Gastroesophageal sphincter (tissue), 4 donors: ENCODE measurements at places on chromosomes 11 and 22.

- peak; percentile 87 for ATAC-seq
Observed at GRCh38 chr11:134120143-134120850, 51.4 kb downstream of the JAM3 start.

GRCh38 chr11:62608776-62609175 lies 3.8 kb downstream of the EML3 start:
- ATAC-seq, result no peak

DNA sequence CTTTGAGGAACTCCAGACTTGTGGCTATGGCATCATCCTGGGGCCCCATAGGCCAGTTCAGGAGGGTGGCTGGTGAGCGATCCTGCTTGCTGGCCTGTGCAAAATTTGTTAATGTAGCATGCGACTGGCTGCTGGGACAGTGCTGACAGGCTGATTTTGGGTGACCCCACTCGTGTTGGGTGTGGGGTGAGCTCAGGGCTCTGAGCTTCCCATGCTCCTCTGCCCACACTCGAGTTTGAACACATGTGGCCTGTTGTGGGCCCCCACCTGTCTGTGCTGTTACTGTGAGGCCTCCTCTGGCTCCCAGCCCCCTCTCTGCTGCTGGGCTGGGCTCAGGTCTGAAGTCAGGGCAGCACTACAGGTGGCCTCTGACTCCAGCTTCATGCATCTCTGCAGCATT lies 64.4 kb upstream of the MYEOV start:
- no peak for ATAC-seq

DNA sequence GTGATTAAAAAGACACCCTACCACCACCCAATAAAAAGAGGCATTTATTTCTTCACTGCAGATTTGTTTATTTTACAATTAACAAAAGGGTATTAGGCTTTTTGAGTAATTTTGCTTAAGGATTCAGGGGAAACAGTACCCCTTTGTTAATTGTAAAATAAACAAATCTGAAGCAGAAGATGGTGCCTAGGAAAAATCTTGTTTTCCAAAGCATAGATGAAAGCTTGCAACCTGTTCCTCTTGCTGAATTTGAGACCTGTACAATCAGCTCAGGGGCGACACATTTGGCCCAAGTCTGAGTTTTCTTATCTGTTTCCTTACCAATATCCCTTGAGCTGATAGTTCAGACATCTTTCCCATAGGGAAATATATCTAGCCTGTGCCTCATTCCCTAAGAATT lies 171.9 kb downstream of the GRIA4 start:
- no peak for ATAC-seq

DNA sequence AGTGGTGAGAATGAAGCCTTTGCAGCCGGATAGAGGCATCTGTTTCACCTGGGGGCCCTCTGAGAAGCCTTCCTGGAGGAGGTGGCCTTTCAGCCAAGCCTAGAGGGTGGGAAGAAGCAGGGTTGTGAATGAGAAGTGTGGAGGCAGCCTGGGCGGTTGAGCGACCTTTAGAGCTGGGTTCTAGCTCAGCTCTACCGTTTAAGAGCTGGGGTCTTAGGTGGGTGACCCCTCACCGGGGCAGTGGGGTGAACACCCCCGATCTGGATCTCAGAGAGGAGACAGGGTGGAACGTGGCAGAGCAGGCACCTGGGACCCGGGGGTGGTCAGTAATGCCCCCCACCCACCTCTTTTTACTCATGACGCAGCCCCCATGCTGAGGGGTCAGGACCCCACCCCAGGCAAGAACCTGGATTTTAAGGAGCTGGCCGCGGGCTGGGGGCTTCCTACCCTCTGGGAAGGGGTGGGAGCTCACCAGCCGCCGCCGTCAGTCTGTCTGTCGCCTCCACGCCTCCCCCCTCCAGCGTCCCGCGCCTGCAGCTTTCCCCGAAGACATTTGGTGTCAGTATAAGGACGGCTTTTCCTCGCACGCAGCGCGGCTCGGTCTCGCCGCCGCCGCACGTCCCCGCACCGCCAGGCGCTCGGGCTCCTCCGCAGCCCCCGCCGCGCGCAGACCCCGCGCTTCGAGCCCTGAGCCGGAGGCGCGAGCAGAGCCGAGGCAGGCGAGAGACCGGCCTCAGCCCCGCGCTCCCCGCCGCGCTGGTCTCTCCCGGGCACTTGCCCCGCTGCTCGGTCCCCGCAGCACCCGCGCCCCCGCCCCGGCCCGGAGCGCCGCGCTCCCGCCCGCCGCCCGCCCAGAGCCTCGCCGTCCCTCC lies 13.3 kb upstream of the CACNA1I start:
- ATAC-seq, result no peak

GRCh38 chr22:45891471-45891995 lies 85.4 kb downstream of the WNT7B start:
- ATAC-seq, result no peak
